ENCODE measurements at places on chromosomes 5 and 9. TPM values are rescaled to one million over a fixed set of nuclear protein-coding genes. Genes with fewer than 3 reads are reported as not detected.

Gene TXNDC8
- not detected for polyA plus RNA-seq

DNA sequence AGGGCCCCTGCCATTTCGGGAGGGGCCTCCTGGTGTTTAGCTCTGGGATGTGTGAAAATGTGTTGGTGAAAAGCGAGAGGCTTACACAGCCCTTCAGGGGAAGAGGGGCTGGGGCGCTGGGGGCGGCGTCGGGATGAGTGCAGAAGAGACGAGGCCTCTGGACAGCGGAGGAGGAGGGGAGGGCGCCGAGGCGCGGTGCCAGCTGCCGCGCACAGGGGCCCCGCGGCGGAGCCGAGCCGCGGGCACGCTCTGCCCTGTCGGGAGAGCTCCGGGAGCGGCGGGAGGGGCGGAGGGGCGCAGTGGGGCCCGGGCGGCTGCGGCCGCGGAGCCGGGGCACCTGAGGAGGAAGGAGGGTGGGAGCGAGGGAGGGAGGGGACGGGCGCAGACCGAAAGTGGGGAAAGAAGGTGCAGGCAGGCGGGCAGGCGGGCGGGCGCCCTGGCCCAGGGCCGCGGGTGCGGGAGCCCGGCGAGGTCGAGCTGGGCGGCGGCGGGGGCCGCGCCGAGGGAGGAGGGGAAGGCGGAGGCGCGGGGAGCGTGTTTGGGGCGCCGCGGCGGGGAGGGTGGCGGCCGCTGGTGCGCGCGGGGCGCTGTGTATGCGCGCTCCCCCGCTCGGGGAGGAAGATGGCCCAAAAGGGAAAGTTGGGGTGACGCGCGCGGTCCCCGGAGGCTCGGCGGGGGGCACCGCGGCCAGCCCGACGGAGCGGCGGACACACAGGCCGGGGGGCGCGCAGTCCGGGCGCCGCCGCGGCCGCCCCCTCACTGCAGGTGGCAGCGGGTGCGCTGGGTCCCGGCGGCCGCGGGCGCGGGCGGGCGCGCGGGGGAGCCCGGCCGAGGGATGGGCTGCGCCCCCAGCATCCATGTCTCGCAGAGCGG, at the start of gene PDE8B:
PDE8B (plus strand) TSS at position 590 of the 873 bp plus-strand sequence; CDS start at position 836, 246 bp downstream.
- DNase-seq: no peak

DNA sequence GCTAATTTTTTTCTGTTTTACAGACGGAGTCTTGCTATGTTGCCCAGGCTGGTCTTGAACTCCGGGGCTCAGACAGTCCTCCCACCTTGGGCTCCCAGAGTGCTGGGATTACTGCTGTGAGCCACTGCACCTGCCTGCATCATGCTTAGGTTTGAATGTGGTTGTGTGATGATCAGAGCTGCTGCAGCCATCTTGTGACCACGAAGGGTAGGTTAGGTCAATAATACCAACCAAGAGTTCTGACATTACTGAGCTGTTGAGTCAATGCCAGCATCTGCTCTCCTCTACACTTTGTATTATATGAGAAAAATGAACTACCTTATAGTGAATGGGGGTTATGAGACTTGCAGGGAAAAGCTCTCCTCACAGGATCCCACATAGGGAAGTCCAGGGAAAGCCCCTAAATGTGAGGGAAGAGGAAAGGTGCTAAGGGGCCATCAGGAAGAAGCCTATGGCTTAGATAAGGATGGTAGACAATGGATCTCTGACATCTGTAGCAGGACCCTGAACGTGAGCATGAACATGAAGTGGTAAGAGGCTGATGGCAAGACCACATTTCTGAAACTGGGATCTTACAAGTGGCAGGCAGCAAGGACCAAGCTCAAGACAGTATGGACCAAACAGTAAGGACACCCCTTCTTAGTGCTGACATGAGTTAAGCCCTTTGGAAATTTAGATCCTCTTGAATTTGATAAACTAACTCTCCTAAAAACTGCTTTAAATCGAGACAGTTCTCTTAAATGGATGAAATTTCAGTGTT, 75.7 kb upstream of the ZNF169 start:
- no peak for DNase-seq

Gene SPINK7
- polyA plus RNA-seq: not detected

- no peak for DNase-seq
Measured at GRCh38 chr9:86732514-86733171, 214.7 kb downstream of the GAS1 start.

GRCh38 chr5:111224561-111225345, 569 bp downstream of the CAMK4 start:
- no peak for DNase-seq

Gene FAM81B
- polyA plus RNA-seq: not detected
